ENCODE measurements at places on chromosomes 2 and 18.

GRCh38 chr2:29509878-29510277 is 394.7 kb downstream of the CLIP4 start:
- no peak for DNase-seq

DNA sequence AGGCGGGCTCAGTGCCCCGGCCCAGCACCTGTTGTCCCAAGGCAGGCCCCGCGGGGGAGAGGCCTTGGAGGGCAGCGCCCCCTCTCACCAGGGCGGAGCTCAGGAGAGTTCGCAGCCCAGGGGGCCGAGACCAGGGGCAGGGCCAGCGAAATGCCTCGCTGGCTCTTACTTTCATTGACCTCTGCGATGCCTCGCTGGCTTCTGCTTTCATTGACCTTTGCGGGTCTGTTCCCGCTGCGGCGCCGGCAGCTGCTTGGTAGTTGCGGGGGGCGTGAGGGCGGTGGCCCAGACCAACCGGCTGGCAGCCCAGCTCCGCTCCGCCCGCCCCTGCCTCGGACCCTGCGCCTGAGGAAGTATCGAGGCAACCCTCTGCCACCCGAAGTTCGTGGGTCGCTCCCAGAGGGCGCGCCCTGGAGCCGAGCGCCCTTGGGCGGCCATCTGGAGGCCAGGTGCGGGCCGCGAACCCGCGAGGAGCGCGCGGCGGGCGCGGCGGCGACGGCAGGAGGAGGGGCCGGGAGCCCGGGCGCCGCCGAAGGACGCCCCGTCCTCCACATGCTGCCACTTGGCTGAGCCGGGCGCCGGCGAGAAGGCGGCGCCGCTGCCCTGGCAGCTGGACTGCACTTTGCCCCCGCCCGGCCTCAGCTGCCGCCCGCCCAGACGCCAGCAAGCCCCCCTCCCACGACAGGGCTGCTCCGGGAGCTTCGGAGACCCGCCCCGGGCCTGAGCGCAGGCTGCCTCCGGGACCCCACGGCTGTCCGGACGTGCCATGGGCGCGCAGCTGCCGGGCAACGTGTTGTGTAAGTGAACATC is 118.0 kb upstream of the MSTN start:
- no peak for DNase-seq

GRCh38 chr18:79476918-79477571 is 81.3 kb downstream of the NFATC1 start:
- no peak for DNase-seq

GRCh38 chr2:112137516-112138158 is 548 bp upstream of the FBLN7 start:
- DNase-seq = no peak

GRCh38 chr2:133400411-133400810 is 167.9 kb downstream of the NCKAP5 start:
- DNase-seq = no peak

DNA sequence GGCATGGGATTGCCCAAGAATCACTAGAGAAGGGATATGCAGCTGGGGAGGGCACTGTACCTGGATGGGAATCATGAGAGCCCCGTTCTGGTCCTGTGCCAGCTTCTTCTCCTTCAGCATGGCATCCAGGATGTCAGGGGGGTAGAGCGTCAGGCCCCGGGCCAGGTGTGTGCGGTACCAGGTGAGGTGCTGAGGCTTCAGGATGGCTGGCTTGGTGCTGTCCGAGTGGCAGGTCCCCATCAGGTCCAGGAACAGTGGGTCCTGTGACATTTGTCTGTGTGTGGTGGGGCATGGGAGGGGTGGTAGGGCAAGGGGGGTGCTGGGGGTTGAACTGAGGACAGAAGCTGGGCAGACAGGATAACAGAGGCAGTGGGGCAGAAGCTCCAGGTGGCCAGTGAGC is 13.2 kb downstream of the CFAP65 start:
- DNase-seq = no peak

GRCh38 chr2:130245976-130246375 is 47.7 kb upstream of the TUBA3E start:
- no peak for DNase-seq

DNA sequence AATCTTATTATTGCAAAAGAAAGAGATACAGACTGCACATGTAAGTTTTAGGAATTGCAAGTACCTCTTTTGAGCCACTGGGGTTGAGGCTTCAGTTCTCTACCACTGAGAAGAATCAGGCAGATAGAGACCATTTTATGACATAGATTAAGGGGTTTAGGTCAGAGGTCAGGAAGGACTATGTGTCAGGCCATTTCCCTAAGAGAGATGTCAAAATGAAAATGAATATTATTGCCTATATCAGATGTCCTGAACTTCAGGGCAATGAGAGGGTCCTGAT is 113.7 kb downstream of the GATA6 start:
- DNase-seq = no peak

All from activated T-cell treated with anti-CD3 and anti-CD28 coated beads for 24 hours (primary cell).